ENCODE measurements at places on chromosomes 5 and 9. TPM values are rescaled to one million over a fixed set of nuclear protein-coding genes. Genes with fewer than 3 reads are reported as not detected.

ASPN gene
- polyA plus RNA-seq = 6.6 TPM

ARSI gene
- polyA plus RNA-seq = 0.23 TPM

- DNase-seq = no peak
These were observed 2.8 kb upstream of the N4BP3 start for GRCh38 chr5:178110511-178110910.

GRCh38 chr9:123460091-123460490, 104.1 kb downstream of the CRB2 start:
- no peak for DNase-seq

- no peak for DNase-seq
These were observed 181.6 kb downstream of the DAB2IP start for GRCh38 chr9:121833061-121833460.

NTRK2 gene
- polyA plus RNA-seq = 0.26 TPM

IRX2 gene
- polyA plus RNA-seq = not detected

DNA sequence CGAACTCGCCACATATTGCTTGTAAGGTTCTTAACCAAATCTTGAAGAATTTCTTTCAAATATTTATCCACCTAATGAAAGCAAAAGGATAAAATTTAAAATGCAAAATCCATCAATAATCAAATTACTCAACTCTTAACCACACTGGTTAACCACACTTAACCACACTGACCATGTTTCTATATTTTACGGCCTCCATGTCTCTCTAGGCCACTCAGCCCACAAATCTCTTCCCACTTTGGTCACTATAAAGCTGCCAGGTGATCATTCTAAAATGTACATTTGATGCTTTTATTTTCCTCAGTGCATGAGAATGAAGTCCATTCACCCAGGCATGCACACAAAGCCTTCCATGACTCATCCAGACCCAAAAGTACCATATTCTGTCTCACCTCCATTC, 56.4 kb upstream of the OR2K2 start:
- no peak for DNase-seq

DNA sequence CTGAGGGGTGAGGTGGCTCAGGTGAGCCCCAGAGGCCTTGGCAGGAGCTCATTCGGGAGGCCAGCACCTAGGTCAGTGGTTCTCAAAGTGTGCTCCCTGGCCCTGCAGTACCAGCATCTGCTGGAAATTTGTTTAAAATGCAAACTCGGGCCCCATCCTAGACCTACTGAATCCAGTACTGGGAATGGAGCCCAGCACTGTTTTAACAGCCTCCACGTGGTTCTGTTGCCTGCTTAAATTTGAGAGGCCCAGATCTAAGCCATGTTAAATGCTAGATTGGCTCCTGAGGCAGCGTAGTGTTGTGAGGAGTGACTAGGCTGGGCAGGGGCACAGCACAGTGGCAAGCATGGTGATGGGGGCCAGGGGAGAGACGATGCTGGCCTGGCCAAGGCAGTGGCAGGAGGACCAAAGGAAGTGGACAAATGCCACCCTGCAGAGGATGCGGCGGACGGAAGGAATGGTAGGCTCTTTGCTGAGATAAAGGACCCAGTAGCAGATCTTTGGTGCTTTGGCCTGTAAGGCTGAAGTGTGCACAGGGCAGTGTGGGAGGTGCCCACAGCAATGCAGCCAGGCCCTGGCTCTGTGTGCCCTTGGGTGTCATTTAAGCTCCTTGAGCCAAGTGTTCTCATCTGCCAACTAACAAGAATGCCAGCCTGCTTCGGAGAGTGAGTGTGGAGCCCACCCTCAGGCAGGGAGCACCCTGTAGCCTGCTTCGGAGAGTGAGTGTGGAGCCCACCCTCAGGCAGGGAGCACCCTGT, 4.2 kb downstream of the PRR7 start:
- DNase-seq = no peak

SLC25A2 gene
- polyA plus RNA-seq = not detected

BAAT gene
- 275 TPM for polyA plus RNA-seq

DNA sequence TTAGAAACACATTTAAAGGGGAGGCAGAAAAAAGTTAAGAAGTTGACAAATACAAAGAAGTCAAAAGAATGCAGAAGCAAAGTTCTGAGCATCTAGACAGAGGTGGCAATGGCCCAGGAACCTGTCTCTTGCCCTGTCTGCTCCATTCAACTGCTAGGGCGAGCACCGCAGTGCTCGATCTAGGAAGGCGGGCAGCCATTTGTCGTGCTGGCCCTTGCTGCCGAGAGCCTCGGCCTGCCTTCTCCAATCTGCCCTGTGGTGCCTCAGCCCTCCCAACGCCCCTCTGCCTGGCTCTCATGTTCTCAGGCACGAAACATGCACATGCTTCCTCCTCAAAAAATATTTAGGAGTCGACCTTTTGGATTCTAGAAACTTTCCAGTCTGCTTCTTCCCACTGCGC, 42.2 kb downstream of the DDX31 start:
- DNase-seq = no peak
